SW480 (cell line): ENCODE measurements at places on chromosomes 3 and 15.

DNA sequence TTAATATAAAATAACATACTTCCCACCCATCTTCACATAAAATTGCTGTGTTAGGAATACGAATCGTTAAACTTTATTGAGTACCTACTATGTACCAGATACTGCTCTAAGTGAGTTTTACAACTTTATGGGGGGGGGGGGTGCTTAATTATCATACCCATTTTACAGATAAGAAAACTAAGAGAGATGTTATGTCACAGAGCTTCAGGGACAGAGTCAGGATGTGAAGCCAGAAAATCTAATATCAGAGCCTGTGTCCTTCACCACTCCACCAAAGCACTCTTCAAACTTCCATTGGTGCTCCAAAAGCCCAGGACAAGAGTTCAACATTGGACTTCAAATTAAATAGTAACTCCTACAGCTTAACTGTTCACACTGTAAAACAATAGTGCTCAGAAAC lies 8.6 kb downstream of the LINS1 start:
- no peak for DNase-seq

GRCh38 chr3:108136561-108137459 lies 46.0 kb upstream of the CD47 start:
- DNase-seq = no peak

DNA sequence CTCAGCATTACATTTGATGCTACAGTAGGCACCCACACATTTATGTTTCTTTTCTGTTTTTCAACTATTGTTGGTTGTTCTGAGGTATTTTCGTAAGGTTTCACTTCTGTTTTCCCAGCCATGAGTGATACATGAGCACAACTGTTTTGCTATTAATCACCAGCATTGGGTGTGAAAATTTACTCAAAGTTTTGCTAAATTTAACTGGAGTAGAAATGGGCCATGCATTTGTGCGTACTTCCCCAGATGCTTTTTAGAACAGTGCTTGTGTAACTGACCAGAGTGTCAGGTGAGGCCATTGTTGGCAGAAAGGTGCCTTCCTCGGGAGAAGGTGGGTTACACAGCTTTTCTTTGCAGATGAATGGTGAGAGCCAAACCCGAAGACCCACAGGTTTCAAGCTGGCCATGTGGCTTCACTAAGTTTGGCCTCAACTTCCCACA lies 70.4 kb downstream of the ST6GAL1 start:
- no peak for DNase-seq

- no peak for DNase-seq
These were observed 7.4 kb upstream of the TMPRSS7 start for GRCh38 chr3:112027142-112027541.

DNA sequence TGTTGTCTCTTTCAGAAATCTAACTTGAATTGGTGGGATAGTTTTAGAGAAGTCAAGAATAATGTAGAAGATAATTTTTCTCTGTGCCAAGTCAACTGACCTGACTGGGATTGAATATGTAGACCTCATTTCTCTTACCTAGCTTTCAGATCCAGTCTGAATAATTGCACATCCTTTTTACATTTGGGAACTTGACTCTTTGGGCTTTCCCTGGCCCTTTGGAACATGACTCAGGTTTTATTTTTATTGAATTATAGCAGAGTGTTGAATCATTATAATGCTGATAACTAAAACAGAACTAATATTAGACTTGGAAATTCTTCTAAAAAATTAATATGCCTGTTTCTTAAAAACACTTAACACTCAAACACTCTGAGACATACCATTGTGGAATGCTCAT lies 76.5 kb downstream of the PFN2 start:
- no peak for DNase-seq

DNA sequence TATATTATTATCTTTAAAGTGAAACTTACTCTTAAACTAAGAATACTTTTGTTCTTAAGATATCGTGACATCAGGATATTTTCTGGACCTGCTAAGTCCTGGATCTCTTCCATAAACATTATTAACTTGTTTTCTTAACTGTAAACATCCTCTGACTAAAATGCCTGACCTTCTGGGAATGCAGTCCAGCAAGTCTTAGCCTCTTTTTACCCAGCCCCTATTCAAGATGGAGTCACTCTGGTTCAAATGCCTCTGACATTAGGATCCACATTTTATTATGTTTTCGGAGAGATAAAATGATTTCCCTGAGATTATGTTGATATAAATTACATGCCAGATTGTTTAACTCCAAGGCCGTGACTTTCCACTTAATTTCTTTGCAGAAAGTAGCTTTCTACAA lies 37.6 kb downstream of the OSTN start:
- DNase-seq = no peak

DNA sequence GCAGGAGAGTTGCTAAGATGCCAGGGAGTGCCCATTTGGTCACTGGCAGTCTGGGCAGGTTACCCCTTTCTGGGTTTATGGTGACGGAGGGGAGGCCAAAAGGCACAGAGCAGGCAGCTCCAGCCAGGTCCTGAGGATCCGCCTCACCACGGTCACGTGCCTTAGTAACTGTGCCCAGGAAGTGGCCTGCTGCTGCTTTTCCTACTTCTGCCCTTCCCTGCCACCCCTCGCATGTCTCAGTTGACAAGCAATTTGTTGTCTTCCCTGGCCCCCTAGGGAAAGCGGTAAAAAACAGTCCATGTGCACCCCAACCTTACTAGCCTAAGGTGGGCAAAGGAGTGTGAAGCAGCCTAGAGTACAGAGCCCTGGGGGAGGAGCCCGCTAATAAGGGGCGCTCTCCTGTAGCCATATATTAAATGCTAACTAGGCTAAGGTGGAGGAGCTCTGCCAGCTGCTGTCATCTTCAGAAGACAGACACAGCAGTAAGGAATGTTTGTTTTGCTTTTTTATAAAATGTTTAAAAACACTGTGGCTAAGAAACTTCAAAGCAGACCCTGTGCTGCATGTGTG lies 9.1 kb upstream of the LIPH start:
- DNase-seq = no peak

- DNase-seq = no peak
These were observed 40.8 kb upstream of the ABHD17C start for GRCh38 chr15:80654299-80654698.

DNA sequence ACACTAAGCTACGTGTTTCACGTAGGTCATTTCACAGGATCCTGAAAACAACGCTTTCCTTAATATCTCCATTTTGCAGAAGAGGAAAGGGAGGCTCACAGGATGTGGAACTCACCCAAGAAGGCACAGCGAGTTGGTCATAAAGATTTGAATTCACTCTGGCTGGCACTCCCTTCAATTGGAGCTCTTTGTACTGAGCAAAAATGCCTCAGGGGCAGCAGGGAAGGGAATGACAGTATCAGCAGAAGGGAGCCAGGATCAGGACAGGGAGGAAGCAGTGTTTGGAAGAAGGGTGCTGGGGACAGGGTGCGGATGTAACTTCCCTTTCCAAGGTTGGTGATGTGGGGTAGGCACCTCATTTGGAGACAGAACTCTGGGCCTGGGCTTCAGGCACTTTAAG lies 1.1 kb upstream of the ST6GAL1 start:
- DNase-seq = no peak

- DNase-seq = no peak
These were observed 40.9 kb downstream of the GNB4 start for GRCh38 chr3:179410331-179410730.

GRCh38 chr3:36918050-36918449 lies 26.8 kb downstream of the TRANK1 start:
- no peak for DNase-seq

DNA sequence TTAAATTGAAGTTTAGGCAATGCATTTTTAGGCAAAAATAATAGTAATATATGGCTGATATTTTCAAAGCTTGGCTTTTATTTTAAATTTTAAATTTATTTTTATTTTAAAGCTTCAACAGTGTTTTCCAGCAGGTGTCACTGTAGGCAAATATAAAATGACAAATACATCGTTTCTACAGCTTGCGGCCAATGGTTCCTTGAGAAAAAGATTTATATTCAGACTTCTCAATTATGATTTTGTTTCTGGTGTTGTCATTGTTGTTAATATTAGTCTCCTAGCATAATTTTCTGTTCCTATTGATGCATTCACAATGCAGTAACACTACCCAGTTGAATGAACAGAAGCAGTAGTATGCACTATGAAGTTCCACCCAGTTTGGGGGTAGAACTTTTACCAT lies 220.7 kb upstream of the DNAJC19 start:
- DNase-seq = peak; percentile 8

DNA sequence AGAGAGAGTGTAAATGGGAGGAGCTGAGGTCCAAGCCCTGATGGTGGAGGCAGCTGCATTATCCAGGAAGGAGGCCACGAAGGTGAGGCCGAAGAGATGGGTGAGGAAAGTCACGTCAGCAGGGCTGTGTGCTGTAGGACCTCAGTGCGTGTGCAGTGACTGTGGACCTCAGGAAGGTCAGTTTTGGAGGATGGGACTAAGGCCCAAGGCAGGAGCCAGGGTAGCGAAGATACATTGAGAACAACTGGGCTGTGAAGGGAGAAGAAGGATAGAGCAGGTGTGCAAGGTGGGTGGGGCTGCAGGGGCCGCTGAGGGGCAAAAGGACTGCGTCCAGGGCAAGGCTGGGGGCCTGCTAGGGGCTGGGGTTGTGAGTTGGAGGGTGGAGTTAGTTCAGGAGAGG lies 4.9 kb downstream of the KLHL40 start:
- no peak for DNase-seq

DNA sequence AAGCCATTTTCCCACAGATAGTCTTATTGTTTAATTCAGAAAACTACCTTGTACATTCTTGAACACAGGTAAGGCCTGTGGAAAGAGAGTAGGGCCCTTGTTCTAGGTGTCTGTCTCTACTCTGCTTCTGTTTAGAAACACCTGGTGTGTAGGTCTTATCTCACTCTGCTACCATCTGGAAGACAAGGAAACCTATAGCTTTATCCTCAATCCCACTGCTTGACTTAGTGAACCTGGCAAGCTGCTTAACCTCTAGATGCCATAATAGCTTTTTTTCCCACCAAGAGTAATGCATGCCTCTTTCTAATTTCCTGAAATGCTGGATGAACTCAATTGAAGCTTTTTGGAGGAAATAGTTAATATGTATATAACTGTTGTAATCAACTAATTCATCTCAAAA lies 82.6 kb upstream of the RAP2B start:
- DNase-seq = no peak

DNA sequence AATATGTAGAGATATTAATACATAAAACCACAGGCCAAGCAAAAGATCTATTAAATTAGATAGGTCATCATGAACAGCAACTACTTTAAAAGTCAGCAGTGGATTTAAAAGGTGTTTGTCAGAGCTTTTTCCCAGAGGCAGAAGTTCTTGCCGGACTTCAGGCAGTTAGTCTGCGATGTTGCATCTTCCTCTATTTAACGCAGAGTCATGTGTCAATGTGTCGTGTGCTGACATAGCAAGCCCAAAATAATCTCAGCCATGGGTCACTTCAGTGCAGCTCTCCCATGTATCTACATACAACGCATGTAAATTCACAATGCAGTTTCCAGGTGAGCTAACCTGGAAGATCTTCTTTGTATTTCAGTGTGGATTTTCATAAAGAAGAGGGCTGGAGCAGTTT lies 8.0 kb upstream of the TMEM212 start:
- DNase-seq = no peak

DNA sequence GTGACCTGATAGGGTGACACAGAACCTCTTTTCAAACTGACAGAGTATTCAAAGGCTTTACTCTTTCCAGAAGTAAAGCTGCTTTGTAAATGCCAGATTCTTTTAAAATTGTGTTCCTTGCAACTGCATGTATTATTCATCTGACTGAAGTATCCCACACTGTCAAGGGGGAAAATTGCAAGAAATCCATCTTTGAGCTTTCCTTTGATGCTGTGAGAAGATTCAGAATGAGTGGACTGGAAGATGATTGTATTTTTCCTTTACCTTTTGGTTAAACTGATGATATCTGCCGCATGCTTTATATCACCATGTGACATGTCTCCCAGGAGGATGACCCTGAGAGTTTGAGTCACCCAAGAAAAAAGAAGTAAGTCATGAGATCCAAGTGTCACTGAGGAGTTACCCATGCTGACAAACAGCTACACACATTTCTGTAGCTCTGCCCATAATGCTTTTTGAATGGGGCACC lies 250.8 kb upstream of the CBLB start:
- DNase-seq = no peak

DNA sequence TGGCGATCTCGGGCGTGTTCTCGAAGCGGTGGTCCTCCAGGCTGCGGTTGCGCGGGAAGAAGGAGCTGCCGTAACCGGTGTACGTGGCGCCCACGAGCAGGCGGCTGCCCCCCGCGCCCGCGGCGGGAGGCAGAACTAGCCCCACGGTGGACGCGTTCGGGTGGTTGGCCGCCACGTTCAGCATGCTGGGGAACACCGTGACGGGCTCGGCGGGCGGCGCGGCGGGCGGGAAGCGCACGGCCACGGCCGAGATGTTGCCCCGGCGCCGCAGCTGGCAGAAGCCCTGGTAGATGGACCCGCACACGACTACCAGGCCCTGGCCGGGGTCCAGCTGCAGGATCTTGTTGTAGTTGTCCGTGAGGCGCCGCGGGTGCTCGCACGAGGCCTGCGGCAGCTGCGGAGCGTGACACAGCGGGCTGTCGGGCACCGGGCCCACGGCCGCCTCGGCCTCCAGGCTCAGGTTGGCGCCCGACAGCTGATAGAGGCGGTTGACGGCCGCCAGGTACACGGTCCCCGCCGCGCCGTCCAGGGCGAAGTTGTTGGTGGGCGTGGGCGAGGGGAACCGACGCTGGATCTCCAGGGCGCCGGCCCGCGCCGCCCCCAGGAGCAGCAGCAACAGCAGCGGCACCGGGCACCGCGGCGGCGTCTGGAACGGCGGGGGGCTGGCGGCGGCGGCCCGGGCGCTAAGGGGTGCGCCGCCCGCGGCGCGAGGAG lies 397 bp downstream of the PLXND1 start:
- no peak for DNase-seq

DNA sequence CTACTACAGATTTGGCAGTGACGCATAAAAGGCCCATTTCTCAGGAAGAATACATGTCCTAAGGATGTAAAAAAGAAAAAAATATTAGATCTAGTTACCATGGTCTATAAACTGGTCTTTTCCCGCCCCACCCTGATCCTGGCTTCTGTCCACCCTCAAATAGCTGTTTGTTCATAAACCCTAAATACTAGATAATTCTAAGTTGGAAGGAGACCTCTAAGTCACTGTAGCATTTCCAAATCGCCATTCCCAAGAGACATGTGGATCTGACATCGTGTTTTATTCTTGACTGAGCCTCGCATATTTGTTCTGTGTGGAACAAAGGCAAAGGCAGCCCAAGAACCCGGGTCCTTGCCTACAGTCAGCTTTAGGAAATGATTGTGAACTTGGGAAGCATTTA lies 49.0 kb downstream of the LMCD1 start:
- DNase-seq = no peak

GRCh38 chr15:42735382-42736165 lies 1.4 kb downstream of the CDAN1 start:
- DNase-seq = no peak

GRCh38 chr3:110910346-110910955 lies 161.2 kb upstream of the NECTIN3 start:
- DNase-seq = no peak
